ENCODE measurements at places on chromosomes 16 and 17.

GRCh38 chr16:4865231-4865860 is 18.1 kb downstream of the UBN1 start:
- DNase-seq = no peak
- no peaks in the 10 kb centered on the region for H3K27me3 ChIP-seq
- no peak overlapping the region for H3K4me3 ChIP-seq
- H3K27ac ChIP-seq = no peak overlapping the region
- no peaks in the 10 kb centered on the region for H3K4me1 ChIP-seq
- H3K36me3 ChIP-seq = peaks cover 47% of the 10 kb centered on the region

DNA sequence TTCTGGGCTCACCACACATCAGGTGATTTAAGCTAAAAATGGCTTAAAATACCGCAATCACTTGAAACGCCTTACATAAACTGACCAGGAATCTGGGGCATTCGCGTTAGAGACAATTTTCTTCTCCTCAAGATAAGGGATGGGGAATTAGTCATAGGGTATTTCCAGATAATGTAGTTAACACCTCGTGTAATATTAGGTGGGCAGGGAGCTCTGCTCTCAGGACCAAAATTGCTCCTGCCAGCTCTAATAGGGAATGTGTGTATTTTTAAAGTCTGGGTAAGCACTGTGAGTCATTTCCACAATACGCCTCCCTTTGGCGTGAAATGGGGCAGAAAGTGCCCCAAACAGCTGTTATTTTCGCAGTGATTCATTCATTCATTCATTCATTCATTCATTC is 408.6 kb downstream of the MAF start:
- no peaks in the 10 kb centered on the region for H3K36me3 ChIP-seq
- H3K4me1 ChIP-seq = no peaks in the 10 kb centered on the region
- no peaks in the 10 kb centered on the region for H3K27me3 ChIP-seq

- H3K27ac ChIP-seq = no peak overlapping the region
- DNase-seq = no peak
- no peaks in the 10 kb centered on the region for H3K4me1 ChIP-seq
- H3K4me3 ChIP-seq = no peak overlapping the region
Observed at GRCh38 chr16:87410968-87411367, 18.8 kb downstream of the MAP1LC3B start.

GRCh38 chr17:42697108-42697811 is 14.9 kb downstream of the CNTNAP1 start:
- H3K27me3 ChIP-seq = no peaks in the 10 kb centered on the region
- peak; percentile 10 for DNase-seq
- no peak overlapping the region for H3K4me3 ChIP-seq
- H3K4me1 ChIP-seq = peaks cover 6% of the 10 kb centered on the region

GRCh38 chr16:57743458-57743857 is 7.9 kb downstream of the KATNB1 start:
- H3K36me3 ChIP-seq = no peaks in the 10 kb centered on the region
- H3K4me3 ChIP-seq = no peak overlapping the region
- no peak overlapping the region for H3K27ac ChIP-seq
- H3K4me1 ChIP-seq = no peaks in the 10 kb centered on the region
- DNase-seq = no peak
